ENCODE measurements at places on chromosomes 11 and 22.

GRCh38 chr11:2531277-2531986 is 86.6 kb downstream of the KCNQ1 start:
- DNase-seq = peak; percentile 91

- DNase-seq = no peak
These were observed 225.9 kb downstream of the BRD1 start for GRCh38 chr22:49601614-49602321.

GRCh38 chr11:125285844-125286243 is 121.3 kb downstream of the PKNOX2 start:
- DNase-seq = no peak

DNA sequence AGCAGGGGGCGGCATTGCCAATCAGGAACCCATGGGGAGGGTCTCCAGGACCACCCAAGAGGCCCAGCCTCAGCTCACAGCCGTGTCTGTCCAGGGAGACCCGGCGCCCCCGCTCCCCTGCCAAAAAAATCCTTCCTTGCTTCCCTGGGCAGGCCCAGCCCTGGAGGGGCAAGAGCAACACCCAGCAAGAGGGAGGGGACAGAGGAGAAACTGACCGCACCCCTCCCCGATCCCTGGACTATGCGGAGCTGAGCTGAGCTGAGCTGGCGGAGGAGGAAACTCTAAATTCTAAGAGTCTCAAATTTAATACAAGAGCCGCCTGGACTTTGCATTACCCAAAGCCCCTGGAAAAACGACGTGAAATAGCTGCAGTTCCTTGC is 52.0 kb upstream of the SHISAL1 start:
- no peak for DNase-seq

GRCh38 chr11:134252346-134253187 is 585 bp downstream of the THYN1 start:
- peak; percentile 59 for DNase-seq

- no peak for DNase-seq
These were observed 561.9 kb upstream of the ANO5 start for GRCh38 chr11:21630934-21631478.

GRCh38 chr11:106449763-106450162 is 372.3 kb downstream of the AASDHPPT start:
- DNase-seq = no peak

DNA sequence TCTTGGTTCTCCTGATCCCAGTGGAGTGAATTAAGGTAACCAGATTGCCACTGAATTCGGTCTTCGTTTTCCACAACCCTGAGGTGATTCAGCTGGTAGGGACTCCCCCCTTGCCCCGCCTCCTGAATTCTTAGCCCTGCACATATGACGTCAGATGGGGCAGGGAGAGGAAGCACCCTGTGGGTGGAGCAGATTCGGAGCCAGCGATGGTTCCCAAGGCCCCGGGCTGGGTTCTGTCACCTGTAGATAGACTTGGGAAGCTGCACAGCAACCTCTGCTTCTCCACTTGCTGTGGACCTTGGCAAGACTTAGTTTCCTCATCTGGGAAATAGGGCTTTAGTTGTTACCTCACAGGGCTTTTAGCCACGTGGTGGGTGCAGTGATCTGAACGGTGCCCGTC is 67.8 kb downstream of the CTTN start:
- DNase-seq = no peak

DNA sequence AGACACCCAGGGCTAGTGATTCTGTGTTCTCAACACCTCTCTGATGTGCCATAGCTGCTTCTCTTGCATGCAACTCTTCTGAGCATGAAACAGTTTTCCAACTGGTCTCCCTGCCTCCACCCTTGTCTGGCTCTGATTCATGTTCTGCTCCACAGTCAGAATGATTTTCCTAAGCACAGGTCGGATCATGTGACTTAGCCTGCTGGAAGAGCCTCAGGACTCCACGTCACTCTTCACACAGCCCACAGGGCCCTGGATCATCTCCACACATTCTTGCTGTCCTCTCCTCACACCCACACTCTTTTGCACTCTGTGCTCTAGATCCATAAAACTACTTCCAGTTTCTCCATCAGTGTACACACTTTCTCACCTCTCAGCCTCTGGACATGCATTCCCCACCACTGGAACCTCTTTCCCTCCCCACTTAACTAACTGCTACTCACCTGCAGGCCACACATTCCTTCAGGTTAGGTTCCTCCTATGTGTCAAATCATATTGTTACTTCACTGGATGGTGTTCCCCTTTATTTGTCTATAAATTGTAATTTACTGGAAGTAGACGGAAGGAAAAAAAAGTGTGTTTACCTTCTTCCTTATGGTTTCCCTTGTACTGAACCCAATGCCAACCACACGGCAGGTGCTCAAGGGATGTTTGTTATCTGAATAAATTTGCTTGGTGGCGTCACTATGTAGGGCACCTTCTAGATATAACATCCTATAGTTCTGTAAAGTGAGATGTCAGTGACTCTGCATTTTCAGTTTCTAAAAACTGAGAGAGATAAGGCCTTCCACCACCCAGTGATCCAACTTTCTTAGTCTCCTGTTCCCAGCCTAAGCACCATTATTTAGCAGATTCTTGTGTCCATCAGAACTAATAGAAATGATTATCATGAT is 133.7 kb downstream of the ETS1 start:
- peak; percentile 89 for DNase-seq

- peak; percentile 98 for DNase-seq
These were observed at the start of gene APLP2 for GRCh38 chr11:130069659-130070108. Gene APLP2 (plus strand): TSS chr11:130069894. CDS start chr11:130069978, 84 bp downstream.

GRCh38 chr11:95723361-95723942 is 66.1 kb downstream of the FAM76B start:
- no peak for DNase-seq

DNA sequence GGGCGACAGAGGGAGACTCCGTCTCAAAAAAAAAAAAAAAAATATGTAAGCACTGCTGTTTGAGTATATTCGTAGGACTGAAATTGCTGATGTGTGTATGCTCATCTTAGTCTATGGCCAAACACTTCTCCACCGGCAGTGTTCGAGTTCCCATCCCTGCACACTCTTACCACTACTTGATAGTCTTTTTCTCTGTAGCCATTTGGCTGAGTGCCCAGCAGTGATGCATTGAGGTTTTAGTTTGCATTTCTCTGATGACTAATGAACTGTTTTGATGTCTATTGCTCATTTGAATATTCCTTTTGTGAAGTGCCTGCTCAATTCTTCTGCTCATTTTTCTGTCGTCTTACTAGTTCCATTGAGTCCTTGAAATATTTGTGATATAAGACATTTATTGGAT is 1.9 kb downstream of the TIRAP start:
- DNase-seq = peak; percentile 77

DNA sequence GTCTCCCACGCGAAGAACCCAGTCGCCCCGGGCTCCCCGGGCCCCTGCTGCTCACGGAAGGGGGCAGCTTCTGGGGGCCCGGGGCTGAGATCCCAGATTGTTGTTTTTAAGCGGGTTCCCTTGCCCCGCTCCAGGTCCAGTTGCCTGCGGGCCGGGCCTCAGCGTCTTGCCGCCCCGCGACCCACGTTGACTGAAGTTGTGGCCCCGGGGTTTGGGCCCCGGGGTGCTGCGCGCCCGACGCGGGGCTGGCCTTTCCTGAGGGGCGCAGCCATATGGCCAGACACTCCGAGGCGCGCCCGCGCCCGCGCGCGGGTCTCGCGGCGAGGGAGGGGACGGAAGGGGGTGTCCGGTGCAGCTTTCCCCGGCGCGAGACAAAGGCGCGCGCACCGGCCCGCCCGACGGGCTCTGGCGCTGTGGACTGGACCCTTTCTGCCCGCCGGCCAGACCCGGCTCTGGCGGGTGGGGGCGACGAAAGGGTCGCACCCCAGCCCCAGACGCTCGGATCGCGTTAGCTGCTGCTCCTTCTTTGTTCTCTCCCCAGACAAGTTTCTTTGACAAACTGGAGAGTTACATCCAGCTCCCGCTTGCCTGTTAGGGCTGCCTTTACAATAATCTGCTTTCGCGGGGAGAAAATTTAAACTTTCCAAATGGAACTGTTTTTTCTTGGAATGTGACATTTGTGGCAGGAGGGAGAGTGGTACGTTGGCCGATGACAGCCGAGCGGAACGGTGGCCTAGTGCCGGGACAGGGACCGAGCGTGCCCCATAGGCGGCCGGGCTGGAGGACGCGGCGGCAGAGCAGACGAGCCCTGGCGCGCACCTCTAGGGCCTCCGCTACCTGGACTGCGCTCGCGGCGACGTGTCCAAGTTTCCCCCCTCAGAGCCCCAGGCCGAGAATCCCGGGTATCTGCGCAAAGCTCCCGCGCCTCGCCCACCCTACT is 716 bp downstream of the AMOTL1 start:
- peak; percentile 69 for DNase-seq

- DNase-seq = no peak
These were observed 76.8 kb upstream of the YWHAH start for GRCh38 chr22:31867386-31868153.

GRCh38 chr22:25027043-25027906 is 74.8 kb downstream of the KIAA1671 start:
- DNase-seq = no peak

- peak; percentile 59 for DNase-seq
These were observed 21.9 kb downstream of the PC start for GRCh38 chr11:66936311-66936711.

DNA sequence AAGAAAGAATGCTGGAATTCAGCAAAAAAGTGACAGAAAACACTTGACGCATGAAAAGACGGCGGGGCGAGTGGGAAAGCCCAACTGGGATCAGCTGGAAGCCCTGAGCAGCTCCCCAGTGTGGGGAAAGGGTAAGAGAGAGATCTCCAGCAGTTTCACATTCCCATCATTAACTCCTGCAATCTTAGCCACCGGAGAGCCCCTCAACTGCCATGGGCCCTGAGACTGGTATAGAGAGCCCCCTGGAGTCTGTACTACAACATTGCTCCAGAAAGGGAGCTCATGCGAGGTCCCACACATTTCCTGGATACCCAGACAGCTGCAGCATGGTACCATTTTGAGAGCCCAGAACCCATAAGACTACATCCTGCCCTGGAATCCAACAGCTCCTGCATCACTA is 31.1 kb downstream of the MRGPRX4 start:
- no peak for DNase-seq

- no peak for DNase-seq
These were observed 10.2 kb upstream of the ADORA2A start for GRCh38 chr22:24417200-24417599.

DNA sequence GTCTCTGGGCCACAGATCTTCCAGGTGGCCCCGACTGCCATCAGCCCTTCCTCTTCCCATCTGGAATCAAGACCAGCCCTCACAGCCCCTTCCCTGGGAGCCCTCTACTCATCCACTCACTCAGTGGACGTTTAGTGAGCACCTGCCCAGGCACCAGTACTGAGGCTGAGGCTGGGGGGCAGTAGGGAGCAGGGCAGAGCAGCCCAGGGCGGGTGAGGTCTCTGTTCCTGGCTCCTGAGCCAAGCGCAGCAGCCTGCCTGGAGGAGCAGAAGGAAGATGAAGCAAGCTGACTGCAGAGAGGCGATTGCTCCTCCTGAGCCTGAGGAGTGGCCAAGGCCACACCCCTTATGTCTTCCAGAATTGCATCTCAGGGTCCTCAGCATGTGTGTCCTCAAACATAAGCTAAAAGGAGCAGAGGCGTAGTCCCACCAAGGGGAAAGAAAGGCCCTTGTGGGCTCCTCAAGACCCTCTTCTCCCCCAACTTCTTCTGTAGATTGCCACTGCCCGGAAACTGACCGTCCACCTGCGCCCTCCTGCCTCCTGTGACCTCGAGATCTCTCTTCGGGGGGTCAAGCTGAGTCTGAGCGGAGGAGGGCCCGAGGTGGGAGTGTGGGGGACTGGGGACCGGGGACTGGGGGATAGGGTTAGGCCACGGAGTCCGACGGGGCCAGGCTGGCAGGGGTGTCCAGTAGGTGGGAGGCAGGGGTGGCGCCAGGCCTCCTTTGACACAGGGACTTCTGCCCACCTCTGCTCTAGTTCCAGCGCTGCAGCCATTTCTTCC is 5.8 kb downstream of the MAPK8IP2 start:
- DNase-seq = no peak

GRCh38 chr22:41943661-41944209 is 3.2 kb downstream of the CENPM start:
- DNase-seq = no peak

GRCh38 chr11:115653926-115654325 is 149.7 kb upstream of the CADM1 start:
- no peak for DNase-seq

- no peak for DNase-seq
These were observed 13.4 kb downstream of the ASCC2 start for GRCh38 chr22:29824677-29825076.

- DNase-seq = no peak
These were observed 6.2 kb downstream of the HPS4 start for GRCh38 chr22:26477341-26477731.

- peak; percentile 91 for DNase-seq
These were observed at the start of gene UBE2L6 for GRCh38 chr11:57567515-57568329. Gene UBE2L6 (minus strand): TSS chr11:57567672. CDS start chr11:57567611, 61 bp downstream.

GRCh38 chr11:76642341-76642740 is 28.2 kb downstream of the LRRC32 start:
- DNase-seq = no peak

- DNase-seq = no peak
These were observed 590.5 kb downstream of the OPCML start for GRCh38 chr11:132941761-132942160.

DNA sequence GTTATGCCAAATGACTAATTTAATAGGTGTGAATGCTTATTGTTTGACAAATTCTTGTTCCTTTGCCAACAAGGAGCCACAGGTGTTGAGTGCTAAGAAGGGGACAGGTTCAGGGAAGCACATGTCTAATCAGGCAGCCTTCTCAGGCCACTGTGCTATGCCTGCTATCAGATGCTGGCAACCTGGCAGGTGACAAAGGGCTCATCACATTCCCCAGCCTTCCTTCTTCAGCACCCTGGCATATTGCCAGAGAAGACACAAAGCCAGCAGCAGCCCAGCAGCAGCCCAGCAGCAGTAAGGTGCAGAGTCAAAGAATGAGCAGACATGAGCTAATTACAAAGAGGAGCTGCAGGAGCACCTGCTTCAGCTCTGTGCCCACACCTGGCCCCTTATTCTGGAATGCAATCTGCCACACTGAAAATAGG is 68.2 kb downstream of the GUCY1A2 start:
- no peak for DNase-seq

GRCh38 chr11:84117394-84117793 is 831.2 kb upstream of the CCDC90B start:
- peak; percentile 5 for DNase-seq

DNA sequence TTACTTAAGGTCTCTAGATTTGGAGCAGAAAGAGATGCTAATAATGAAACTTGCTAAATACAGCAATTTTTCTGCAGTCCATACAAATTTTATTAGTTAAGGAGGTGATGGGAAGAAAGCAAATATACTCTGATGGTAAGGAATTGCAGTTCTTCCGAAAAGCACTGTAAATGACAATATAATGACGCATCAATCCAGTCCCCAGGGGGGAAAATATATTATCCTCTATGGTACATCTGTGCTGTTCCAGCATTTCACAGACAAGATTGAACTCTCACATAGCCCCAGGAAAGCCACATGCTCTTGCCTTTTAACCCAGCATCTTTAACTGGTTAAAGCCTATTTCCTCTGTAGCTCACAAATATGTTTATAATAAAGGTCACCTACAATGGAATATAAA is 416.6 kb upstream of the CCDC90B start:
- DNase-seq = no peak

DNA sequence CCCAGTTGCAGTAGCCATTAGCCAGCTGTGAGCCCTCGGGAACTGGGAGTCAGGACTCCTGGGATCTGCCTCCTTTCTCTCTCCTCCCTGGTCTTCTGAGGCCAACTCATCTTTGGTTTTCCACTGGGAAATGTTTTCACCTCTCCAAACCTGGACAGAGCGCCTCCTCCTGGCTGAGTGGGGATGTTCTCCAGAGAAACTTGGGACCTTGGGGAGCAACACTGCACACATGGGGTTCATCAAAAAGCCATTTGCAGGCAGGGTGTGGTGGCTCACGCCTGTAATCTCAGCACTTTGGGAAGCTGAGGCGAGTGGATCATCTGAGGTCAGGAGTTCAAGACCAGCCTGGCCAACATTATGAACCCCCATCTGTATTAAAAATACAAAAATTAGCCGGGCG is 145.4 kb downstream of the NECTIN1 start:
- DNase-seq = no peak

Data from GM03348 (cell line).